ENCODE measurements at places on chromosomes 12 and 14.

DNA sequence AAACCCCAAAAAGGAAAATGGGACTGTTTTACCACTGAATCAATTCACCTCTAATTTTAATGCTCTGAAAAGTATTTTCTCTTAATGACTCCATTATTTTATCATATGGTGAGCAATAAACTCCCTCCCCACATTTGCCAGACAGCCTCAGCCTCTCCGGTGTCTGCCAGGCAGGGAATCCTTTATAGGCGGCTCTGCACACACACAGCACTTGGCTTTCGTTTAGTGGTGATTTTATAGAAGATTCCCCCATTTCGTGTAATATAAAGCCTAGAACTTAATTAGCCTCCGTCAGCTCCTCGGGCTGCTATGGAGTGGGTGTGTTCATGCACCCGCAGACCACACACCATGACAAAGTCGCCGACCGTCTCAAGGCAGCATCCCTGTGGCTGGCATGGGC lies 10.1 kb upstream of the C14orf180 start:
- DNase-seq = no peak

DNA sequence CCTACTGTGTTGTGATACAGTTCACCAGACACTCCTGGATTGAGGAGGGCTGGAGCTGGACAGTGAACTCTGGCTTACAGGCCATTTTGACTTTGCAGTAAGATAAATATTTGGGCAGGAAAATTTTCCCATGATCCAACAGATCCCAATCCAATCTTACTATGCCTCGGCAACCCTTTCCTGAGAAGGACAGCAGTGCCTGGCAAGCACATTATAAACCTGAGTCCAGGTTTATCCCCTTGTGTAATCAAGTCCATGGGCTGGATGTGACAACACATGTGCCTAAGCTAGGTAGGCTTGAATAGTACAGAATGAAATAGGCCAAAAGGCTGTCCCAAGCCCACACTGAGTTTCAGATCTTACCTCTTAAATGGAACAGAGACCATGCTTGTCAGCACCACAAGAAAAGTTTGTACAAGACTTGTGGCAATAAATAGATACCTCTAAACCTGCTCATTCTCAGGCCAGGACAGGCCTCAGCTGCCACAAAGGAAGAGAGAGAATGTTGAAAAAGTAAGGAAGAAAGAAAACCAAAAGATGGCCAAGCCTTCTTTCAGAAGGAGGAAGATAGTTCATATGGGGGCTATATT lies 34.9 kb downstream of the CREBL2 start:
- DNase-seq = no peak

GRCh38 chr14:104874571-104875411 lies 9.7 kb downstream of the CEP170B start:
- no peak for DNase-seq

GRCh38 chr12:95511977-95512376 lies 38.0 kb downstream of the METAP2 start:
- no peak for DNase-seq

DNA sequence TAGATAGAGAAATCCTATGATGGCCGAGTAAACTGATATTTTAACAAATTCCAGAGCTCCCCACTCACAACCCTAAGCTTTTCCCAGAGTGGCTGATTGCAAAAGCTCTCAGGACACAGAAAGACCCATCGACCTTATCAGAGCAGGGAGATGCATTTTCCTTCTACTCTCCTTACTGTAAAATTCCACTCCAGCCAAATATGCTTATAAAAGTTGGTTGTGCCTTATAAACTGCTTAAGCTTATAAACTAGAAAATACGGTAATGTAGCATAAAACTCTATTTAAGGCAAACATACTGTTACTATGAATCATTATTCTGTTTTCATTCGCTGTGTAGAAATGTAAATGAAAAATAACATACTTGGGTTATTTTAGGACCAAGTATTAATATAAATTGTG lies 41.6 kb upstream of the TRHDE start:
- no peak for DNase-seq

All from activated CD4-positive, alpha-beta T cell treated with anti-CD3 and anti-CD28 coated beads, Interleukin-2, amount 50 U/mL, for 1 hour (primary cell).